ENCODE measurements at places on chromosomes 6 and 20.

DNA sequence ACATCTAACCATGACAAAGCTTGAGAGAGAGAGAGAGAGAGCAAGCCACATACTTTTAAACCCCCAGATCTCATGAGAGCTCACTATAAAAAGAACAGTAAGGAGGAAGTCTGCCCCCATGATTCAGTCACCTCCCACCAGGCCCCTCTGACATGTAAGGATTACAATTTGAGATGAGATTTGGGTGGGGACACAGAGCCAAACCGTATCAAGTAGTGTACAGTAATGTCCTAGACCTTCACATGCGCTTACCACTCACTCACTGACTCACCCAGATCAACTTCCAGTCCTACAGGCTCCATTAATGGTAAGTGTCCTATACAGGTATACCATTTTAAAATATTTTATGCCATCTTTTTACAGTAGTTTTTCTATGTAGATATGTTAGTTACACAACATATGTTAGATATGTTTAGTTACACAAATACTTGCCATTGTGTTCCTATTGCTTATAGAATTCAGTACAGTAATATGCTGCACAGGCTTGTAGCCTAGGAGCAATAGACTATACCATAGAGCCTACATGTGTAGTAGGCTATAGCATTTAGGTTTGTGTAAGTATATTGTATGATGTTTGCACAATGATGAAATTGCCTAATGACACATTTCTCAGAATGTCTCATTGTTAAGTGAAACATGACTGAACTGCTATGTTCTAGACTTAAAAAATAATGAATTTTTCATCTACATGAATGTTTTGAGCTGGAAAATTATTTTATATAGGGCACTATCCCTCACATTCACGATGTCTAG is 11.7 kb downstream of the TSPYL1 start:
- no peak for DNase-seq

DNA sequence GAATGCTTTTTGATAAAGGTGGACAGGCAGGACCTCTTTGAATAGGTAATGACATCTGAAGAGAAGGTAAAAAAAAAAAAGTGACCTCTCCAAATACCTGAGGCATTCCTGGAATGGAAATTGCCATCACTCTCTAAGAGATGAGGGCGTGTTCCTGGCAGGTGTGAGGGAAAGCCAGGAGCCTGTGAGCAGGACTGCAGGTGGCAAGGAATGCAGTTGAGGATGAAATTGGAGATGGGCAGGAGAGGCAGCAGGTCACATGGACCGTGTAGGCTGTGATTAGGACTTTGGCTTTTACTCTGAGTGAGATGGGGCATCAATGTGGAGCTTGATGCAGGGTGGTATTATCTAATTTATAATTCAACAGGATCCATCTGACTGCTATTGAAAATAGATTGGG is 227.4 kb downstream of the LRFN2 start:
- no peak for DNase-seq

GRCh38 chr20:59047938-59048680 is 5.5 kb upstream of the PRELID3B start:
- no peak for DNase-seq

DNA sequence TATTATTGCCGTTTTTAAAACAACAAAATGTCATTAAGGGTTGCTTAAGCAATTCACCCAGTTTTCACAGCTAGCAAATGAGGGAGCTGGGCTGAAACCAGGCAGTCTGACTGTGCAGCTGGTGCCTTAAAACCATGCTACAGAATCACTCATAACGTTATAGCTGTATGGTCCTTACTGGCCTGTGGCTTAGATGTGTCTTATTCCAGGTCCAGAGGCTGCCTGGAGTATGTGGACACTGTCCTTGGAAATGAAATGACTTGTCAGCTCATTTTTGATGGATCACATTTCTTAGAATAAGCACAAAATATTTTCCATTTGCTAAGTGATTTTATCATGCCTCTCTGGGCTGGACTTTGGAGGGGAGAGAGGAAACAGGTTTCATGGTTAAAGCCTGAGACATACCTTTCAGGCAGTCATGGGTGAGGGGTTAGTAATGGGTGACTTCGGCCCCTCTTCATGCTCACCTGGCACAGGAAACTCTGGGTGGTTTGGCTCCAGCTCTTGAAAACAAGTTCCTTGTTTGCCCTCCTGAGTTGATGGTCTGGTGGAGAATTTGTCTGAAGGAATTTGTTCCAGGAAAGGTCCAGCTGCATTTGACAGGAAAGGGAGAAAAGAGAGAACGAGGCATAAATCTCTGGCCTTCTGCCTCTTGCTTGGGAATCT is 823.2 kb downstream of the DHX35 start:
- DNase-seq = no peak

DNA sequence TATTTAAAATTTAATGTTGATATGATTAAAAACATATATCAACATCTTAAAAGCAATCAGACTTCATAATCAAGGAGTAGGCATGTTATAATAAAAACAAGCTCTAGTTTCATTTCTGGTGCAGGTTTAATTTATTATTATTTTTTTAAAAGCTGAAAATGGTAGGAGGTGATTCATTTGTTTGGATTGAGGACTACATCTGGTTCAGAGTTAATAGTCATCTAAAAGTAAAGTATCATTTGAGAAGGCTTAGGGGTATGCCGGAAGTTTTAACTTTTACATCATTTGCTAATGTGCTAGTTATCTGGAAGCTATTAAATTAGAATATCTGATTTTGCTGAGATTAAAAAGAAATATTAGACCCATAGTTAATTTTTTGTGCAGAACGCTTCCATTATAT is 169.5 kb upstream of the LAMA2 start:
- DNase-seq = no peak

DNA sequence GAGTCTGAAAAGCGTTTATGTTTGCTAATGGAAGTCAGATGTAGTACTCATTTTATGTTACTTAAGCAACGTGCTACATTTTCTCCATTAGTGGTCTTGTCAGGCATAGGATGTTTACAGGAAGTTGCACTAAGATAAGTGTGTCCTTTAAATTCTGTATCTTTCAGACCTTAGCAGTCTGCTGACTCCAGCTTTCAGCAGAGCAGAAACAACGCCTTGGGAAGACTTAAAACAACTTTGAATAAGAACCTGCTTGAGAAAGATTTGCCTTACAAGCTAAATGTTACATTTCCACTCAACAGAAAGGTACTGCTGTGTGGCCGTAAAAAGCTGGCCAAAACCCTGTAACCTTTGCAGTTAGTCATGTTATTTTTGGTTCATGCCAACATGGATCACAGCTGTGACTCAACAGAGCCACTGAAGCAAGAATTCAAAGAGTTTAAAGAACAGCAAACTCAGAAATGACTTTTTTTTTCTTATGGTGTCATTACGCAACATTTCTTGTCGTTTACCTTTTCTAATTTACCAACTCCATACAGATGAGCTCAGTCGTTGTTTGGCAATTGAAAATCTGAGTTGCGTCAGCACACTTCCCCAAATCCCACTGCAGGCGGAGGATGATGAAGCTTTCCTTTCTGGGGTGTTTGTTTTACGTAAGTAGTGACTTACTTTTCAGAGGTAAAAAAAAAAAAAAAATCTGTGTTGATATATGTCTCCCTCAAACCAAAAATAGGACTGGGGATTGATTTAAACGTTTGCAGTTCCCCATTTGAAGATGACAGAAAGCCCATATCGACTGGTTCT is 27.9 kb upstream of the BMP6 start:
- no peak for DNase-seq

GRCh38 chr20:48098866-48099265 is 313.6 kb upstream of the SULF2 start:
- no peak for DNase-seq

DNA sequence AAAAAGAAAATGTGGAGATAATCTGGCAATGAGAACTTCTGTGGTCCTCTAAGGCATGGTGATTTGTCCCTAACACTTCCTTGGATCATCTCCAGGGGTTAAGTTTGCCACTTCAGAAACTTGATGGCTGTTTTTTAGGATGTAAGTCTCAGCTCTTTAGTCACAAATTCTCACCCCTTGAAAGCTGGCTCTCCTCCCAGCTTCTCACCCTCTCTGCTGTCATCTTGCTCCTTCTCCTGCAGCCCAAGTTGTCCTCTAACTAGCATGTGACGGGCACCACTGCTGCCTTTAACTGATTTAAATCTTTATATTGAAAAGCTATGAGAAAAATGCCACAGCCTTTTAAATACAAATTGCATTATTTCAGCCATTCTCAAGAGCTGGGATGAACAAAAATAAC is 107.8 kb downstream of the MAP3K5 start:
- DNase-seq = no peak

- DNase-seq = no peak
Observed at GRCh38 chr6:42448927-42449659, 2.6 kb downstream of the TRERF1 start.

DNA sequence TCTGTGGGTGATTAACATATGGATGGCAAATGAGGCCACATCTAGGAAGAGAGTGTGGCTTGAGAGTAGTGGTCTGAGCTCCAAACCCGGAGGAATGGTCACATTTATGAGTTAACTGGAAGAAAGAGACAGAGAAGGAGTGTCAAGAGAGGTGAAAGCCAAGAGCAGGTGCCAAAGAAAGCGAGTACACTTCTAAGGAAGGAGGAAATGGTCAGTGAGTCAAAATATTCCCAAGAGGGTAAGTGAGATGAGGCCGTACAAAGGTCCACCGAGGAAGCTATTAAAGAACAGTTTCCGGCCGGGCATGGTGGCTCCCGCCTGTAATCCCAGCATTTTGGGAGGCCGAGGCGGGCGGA is 104.5 kb upstream of the RNF24 start:
- no peak for DNase-seq

GRCh38 chr6:161274488-161274858 is 612 bp upstream of the AGPAT4 start:
- DNase-seq = no peak

All from GM20000 (cell line).